Right kidney (tissue), 9 donors: ENCODE measurements at places on chromosomes 4 and X.

GRCh38 chr4:40915318-40916217 lies 165.8 kb downstream of the NSUN7 start:
- peak; percentile 47 for DNase-seq

DNA sequence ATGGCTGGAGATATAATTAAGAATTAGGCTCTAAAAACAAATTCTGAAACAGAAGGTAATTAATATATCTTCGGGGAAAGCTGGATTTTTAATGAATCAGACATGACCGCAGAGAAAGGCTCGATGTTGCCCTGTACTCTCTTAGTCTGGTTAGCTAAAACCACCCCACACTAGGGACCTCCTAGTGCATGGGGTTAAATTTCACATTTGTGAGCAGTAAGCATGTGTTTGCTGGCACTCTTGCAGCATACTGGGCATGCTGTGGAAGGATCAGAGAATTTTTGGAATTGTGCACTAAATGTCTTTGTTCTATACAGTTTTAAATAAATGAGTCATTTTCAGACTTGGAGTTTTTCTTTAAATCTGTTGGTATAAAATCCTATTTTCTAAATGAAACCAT lies 475.6 kb upstream of the FTHL17 start:
- DNase-seq, result no peak

- DNase-seq, result no peak
Measured at GRCh38 chr4:146842876-146843275, 102.8 kb downstream of the TTC29 start.

DNA sequence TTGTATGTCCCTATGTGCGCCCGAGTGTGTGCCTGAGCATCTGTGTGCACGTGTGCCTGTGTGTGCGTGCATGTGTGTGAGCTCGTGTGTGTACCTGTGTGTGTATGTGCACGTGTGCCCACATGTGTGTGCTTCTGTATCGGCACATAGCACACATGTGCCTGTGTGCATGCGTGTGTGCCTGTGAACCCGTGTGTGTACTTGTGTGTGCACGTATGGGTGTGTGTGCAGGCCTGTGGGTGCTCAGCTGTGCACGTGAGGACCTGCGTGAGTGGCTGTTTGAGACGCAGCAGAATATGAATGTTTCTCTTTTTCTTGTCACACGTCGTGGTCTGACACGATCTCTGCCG lies 4.3 kb downstream of the AKAP17A start:
- DNase-seq, result no peak

- no peak for DNase-seq
Measured at GRCh38 chrX:781224-782204, 150.9 kb downstream of the SHOX start.

DNA sequence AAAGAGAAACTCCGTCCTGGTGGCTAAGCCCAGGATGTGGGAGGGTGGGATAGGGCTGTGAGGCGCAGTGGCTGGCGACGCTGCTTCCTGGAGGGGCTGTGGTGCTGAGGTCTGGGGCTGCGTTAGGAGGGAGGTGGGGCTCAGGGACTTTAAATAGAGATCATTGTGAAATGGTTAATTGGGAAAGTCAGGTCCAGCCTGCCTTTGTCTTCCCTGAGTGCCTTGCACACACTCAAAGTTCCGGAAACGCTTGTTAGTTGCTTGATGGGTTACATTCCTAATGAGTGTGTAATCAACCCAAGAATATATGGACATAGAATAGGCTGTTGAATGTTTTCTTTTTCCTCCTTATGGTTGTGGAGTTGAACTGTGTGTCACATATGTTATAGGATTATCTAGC lies 55.7 kb upstream of the CLDN34 start:
- DNase-seq, result peak; percentile 38

DNA sequence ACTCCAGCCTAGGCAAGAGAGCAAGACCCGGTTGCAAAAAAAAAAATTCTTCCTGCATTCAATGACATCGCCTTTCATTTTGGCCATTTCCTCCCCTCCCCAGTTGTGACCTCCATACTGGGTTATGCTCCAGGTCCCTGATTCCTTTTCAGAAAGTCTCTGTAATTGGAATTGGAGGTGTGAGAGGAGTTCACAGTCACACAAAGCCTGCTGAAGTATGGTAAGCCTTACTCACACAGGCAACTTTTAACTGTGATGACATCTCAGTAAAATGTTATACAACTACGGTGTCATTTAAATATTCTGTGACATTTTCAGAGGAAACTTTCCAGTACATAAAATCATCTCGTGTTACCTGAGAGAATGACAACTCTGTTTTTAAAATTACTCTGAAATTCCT lies 73.6 kb downstream of the CEP44 start:
- no peak for DNase-seq

DNA sequence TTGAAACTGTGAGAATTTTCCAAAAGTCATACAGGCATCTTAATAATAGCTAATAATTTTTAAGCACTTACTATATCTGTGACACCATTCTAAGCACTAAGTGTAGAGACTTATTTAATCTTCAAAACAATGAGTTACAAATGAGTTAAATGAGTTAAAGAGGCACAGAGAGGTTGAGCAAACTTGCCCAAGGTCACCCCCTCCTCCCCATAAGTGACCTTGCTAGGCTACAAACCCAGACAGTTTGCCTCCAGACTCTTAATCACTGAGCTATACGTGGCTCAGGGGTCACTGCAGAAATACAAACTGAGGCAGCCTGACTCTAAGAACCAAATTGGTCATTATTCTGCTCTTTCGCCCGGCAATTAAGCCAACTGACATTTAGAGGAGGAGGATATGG lies 15.5 kb downstream of the CTPS2 start:
- no peak for DNase-seq

GRCh38 chr4:145531223-145531622 lies 49.6 kb downstream of the SMAD1 start:
- no peak for DNase-seq

DNA sequence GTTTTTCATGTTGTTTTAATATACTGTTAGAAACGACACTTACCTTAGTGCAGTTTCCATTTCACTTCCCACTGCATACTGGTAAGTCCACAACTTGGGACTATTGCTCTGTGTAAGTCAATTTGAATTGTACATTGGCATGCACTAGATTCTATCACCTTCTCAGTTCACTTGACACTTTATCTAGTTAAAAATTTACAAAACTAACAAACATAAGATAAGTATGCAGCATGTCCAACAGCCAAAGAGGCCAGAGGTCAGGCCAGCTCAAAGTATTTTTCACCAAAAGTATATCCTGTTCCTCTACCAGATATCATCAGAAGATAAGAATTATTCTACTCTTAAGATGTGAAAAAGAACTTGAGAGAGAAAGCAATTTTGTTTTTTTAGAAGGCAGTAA lies 75.9 kb downstream of the QRFPR start:
- DNase-seq, result no peak

- no peak for DNase-seq
Measured at GRCh38 chr4:60562334-60562733, 637.8 kb upstream of the ADGRL3 start.

- DNase-seq, result no peak
Measured at GRCh38 chrX:20789103-20789502, 522.4 kb upstream of the RPS6KA3 start.

- DNase-seq, result no peak
Measured at GRCh38 chr4:129350834-129351721, 255.1 kb downstream of the C4orf33 start.

GRCh38 chrX:48940404-48940955 lies 16.9 kb downstream of the OTUD5 start:
- DNase-seq, result no peak

DNA sequence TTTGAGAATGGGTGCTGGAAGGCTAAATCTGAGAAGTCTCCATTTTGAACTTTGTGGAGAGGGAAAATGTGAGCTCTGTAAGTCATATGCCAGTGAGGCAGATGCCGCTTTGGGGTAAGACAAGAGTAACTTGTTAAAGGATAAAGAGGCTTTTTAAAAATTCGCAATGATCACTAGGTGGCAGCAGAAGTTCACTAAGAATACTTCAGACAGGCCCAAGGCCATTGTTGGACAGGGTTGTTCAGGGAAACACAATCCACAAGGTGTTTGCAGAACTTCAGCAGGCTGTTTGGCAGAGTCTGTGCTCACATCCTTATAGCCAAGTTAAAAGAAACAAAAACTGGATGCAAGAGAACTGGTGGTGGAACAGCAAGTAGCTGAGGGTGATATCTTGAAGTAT lies 13.7 kb upstream of the PIGA start:
- DNase-seq, result no peak

GRCh38 chr4:94517492-94517891 lies 65.8 kb downstream of the PDLIM5 start:
- DNase-seq, result no peak

DNA sequence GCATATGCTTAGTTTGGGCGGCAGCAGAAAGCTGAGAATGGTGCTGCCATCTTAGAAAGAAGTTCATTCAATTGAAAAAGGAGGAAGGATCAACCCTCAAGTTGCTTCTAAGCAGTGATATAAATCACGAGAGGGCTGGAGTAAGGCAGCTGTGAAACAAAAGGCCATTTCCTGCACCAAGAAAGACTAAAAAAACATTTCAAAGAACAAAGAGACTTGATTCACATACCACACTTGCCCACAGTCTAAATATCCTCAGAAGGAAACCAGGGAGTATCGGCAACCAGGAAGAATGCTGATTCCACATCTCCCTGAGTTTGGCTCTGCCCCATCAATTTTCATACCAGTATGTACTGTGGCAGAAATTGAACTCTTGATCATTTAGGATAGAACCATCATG lies 240.1 kb downstream of the OPHN1 start:
- DNase-seq, result no peak

DNA sequence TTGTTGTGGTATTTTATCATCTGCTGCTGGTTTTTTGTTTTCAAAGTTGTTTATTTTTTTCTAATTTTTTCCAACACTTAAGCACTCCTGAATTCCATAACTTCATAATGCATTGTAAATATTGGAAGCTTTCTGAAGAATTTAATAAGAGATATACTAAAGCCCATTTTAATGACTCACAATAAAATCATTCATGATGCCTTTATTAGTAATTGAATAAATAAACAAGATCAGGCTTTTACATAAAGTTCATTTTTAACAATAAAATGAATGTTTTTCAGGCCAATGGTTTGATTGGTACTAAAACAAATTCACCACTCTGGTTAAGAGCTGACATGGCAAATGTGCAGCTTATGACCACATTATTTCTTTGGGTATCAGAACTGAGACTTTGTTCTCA lies 408.2 kb upstream of the SMIM31 start:
- no peak for DNase-seq

- no peak for DNase-seq
Measured at GRCh38 chr4:143402776-143403552, 66.3 kb downstream of the GAB1 start.

DNA sequence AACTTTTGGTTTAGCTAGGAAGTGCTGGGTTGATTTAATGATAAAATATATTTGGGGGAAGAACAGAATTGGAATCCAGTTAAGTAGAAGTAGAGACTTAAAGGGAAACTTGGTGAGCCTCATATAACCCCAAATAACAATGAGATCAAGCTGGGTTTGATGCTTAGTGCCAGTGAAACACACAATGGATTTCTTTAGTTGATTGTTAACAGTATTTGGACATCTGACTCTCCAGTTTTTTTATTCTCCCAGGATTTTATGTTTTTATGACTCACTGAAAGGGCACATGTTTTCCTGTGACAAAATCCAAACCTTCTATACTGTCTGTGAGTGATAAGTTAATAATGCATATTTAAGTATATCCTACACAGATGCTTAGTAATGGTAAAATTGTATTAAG lies 2.7 kb upstream of the NEUROG2 start:
- no peak for DNase-seq

- no peak for DNase-seq
Measured at GRCh38 chr4:142402900-142403299, 443.2 kb downstream of the INPP4B start.

- DNase-seq, result no peak
Measured at GRCh38 chrX:130702867-130703707, 199.9 kb downstream of the ENOX2 start.

GRCh38 chrX:68725756-68726365 lies 78.4 kb downstream of the STARD8 start:
- DNase-seq, result no peak

GRCh38 chr4:129561886-129562671 lies 466.1 kb downstream of the C4orf33 start:
- no peak for DNase-seq
